Glutamatergic neuron (in vitro differentiated cells): ENCODE measurements at places on chromosomes 12 and 14.

- DNase-seq = no peak
Observed at GRCh38 chr14:34649344-34649743, 19.4 kb upstream of the SNX6 start.

GRCh38 chr12:5988088-5988487, 43.0 kb upstream of the ANO2 start:
- DNase-seq = no peak

GRCh38 chr14:61417141-61417540, 95.8 kb downstream of the PRKCH start:
- no peak for DNase-seq

- DNase-seq = no peak
Observed at GRCh38 chr14:54652188-54652587, 85.3 kb downstream of the SAMD4A start.
